ENCODE measurements at places on chromosomes 2 and 18.
A peak's percentile ranks its signal among the peaks of the same experiment; 100 is the strongest.

GRCh38 chr2:3754280-3754679 lies 50.9 kb downstream of the DCDC2C start:
- DNase-seq, result no peak

DNA sequence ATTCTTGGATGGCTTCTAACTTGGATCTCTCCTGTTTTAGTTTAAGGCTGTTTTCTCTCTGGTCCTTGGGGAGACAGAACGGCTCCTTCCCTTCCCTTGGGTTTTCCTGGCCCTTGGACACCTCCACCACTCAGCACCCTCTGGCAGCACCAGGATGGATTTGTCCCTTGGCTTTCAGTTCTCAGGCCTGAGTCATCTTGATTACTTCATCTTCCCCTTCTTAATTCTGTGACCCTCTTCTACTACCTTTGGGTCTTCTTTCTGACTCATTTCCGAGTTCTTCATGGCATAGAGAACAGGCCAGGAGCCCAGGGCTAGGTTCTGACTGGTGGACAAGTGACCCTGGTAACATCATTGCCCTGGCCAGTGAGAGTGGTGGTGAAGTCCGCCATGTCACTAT lies 14.9 kb downstream of the IGFBP2 start:
- peak; percentile 80 for DNase-seq

GRCh38 chr2:61117534-61117933 lies 44.5 kb upstream of the C2orf74 start:
- peak; percentile 23 for DNase-seq

DNA sequence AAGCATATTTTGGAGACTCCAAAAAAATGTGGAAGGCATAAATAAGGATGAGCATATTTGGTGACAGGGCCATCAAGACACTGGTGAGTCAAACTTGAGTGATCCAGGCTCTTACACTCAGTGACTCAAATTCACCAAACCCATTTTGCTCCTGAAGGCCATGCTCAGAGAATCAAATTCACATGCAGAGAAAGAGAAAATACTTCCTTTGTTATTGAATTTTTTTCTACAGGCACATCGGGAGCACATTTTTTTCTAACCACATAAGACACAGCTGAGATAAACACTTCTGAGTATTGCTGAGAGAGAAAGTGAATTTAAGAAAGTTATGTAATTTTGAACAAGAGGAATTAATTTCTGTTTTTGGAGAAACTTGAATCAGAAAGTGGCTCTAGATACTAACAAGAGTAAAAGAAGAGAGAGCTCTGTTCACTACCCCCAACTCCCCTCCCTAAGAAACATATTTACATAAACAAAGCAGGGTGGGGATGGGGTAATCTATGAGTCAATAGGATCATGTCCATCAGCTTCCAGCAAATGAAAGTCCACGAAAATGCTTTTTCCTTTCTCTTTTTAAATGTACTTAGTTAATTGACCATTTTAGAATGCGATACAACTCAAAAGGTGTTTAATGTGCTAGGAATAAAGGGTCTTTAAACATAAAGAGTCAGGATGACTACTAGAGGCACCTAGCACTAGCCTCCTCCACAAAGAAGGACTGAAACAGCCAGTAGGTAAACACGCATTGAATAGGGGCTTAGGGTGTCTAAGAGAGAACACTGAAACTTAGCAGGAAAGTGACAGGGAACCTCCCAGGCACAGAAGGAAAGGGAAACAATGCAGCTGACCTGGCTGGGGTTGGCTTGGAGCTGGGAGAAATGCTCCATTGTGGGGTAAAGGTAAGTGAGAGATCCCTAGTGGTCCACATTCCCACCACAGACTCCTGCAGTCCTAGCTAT lies 152.3 kb downstream of the KCNE4 start:
- peak; percentile 75 for DNase-seq

GRCh38 chr2:70062270-70062669 lies 25.0 kb upstream of the PCBP1 start:
- DNase-seq, result no peak

DNA sequence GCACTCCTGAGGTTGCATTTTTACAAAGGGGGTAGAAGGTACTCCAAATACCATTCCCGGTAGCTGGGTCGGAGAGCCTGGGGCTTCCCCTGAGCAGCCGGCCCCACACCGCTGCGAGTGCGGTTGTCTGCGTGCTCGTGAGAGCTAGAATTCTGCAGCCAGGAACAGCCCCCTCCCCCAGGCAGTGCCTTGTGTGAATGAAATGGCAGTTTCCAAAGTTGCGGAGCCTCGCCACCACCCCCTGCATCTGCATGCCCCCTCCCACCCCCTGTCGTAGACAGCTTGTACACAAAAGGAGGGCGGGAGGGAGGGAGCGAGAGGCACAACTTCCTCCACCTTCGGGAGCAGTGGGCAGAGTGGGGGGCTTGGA lies 1.1 kb downstream of the MYCN start:
- no peak for DNase-seq
